Activated CD4-positive, alpha-beta T cell treated with anti-CD3 and anti-CD28 coated beads, Interleukin-10, Interleukin-2, amounts not matched to agents 100 ng/mL and 50 ng/mL, durations not matched to agents 16 hours and 8 hours (primary cell): ENCODE measurements at places on chromosomes 4 and X.
A peak's percentile ranks its signal among the peaks of the same experiment; 100 is the strongest.

- peak; percentile 54 for DNase-seq
These were observed 190.5 kb downstream of the RRAGB start for GRCh38 chrX:55907968-55908607.

GRCh38 chrX:151982222-151982621 is 7.7 kb upstream of the GABRE start:
- no peak for DNase-seq

- no peak for DNase-seq
These were observed 36.0 kb upstream of the GYPA start for GRCh38 chr4:144176476-144176875.

GRCh38 chrX:10152086-10152485 is 4.7 kb upstream of the CLCN4 start:
- DNase-seq: no peak

- no peak for DNase-seq
These were observed 26.1 kb downstream of the ARFIP1 start for GRCh38 chr4:152805818-152806217.

GRCh38 chr4:152283801-152284470 is 252.0 kb downstream of the FBXW7 start:
- no peak for DNase-seq

DNA sequence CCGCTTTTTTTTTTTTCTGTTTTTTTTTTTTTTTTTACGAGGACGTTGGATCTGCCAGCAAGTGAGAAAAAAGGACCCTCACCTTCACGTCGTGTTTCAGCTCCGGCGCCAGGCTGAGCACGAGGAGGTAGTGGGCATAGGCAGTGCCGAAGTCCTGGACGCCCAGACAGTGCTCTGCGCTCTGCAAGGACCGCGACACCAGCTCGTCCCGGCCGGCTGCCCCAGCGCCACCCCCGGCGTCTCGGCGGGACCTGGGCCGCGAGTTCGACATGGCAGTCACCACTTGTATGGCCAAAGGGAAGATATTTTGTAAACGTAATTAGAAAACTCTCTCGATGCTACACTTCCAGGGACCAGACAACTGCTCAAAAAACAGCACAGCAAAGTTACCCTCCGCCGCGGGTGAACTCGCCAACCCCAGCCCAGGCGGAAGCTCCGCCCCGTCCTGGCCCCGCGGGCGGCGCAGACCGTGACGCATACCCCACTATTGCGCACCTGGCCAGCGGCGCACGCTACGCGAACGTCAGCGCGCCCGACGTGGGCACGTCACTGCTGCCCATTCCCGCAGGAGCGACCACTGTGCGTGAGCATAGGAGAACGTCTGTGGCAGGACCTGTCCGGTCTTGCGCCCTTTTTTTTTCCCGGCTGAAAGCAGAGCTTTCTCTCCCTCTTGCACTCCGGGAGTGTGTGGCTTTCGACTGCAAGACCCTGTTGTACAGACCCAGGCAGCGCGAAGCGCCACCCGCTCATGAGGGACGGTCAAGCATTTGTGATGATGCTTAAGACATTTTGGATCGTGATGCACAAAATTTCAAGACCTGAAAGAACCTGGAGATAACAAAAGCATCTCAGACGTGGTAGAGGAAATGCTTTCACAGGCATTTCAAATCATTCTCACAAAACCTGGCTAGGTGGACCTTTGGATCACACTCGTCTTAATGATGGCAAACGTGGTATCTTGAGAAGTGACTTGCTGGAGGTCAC is at the start of gene PRMT9:
Gene PRMT9, minus strand, starts transcription at position 447 of the 984 bp plus-strand sequence. Its CDS starts 176 bp downstream, at position 271.
- DNase-seq: peak; percentile 94

DNA sequence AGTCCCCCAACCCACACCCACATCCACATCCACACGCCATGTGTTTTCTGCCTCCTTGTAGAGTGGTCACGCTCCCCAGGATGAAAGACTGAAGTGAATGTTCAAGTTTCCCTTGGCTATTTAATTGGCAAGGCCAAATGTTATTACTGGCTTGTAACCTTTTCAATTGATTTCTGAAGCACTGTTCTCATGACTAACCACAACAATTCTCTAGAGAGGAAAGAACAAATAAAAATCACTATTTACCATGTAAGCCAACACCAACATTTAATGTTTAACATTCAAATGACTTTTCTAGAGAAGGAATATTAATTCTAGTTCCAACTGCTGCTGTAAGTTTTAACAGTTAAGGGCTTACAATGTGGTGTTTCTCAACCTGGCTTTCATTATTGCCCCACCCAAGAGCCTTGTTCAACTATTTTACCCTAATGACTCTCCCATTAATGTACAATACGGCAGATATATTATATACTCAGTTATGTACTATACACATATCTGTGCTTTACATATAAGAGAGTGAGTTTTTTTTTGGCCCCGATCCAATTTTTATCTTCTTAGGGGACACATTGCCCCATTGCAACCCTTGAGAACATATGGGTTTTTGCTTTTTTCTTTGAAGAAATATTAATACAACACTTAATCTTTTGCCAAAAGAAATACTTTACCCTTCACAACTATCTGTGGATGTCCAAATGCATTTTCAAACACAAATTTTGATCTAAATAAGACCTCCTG is 46.5 kb downstream of the RELL1 start:
- DNase-seq: no peak

DNA sequence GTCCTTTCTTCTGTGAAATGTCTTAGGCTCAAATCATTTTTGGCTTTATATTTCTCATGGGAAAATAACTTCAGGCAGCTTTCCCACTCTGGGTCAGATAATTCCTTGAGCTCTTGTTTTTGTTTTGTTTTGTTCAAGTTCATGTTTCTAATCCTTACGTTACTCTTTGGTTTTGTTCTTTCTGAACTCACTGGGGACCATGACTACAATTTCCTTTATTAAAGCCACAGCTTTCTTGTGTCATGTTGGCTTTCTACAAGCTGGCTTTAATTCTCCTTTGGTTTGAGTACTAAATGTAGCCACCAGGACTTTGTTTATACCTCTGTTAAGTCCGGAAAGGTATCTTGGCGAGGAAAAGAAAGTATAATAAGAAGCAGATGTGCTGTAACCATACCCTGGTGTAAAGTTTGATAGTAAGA is 30.8 kb upstream of the ANXA3 start:
- DNase-seq: no peak

DNA sequence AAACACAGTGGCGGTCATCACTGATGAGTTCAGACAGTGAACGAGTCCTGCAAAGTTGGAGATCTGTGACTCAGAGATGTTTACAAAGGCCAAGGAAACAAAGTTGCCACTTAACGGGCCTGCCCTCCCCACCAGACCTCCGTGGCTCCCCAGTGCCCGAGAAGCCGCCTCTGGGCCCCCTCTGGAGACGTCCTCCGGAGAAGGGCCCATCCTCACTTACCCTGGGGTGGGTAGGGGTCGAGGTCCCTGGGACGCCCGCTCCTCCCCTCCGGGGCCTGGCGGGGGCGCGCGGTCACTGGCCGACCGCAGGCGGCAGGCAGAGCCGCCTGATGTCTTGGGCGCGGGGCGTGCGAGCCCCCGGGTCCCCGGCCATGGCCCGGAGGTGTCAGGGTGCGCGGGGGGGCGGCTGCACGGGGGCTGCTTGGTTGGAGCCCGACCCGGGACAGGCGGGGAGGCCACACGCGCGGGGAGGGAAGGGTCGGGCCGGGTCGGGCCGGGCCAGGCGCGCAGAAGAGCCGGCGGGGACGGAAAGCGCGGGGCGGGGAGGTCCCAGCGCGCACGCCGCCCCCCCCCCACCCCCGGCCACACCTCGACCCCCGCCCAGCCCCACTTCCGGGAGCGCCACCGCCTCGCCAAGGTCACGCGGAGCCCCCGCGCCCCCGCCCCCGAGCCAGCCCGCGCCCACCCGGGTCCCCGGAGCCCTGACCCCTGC is 529 bp downstream of the DHRSX start:
- peak; percentile 34 for DNase-seq

- no peak for DNase-seq
These were observed 24.7 kb downstream of the TMEM47 start for GRCh38 chrX:34632384-34632783.

DNA sequence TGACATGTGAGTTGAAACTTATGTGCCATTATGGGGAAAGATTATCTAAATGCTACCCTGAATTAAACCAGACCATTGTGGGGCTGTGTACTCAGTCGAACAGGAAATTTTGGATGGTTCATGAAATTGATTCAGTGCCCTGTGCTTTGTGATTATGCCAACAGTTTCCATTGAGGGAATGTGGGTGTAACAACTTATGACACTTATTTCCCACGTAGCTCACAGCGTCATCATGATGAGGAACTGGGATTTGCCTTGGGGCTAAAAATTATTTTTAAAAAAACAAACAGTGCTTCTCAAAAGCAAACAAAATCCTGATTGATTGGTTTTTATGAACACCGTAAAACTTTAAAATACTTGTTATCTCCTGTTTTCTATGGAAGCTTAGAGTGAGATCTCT is 8.3 kb upstream of the CLTRN start:
- DNase-seq: no peak
